ENCODE measurements at places on chromosomes 16 and 17. TPM values are rescaled to one million over a fixed set of nuclear protein-coding genes. Genes with fewer than 3 reads are reported as not detected.

DNA sequence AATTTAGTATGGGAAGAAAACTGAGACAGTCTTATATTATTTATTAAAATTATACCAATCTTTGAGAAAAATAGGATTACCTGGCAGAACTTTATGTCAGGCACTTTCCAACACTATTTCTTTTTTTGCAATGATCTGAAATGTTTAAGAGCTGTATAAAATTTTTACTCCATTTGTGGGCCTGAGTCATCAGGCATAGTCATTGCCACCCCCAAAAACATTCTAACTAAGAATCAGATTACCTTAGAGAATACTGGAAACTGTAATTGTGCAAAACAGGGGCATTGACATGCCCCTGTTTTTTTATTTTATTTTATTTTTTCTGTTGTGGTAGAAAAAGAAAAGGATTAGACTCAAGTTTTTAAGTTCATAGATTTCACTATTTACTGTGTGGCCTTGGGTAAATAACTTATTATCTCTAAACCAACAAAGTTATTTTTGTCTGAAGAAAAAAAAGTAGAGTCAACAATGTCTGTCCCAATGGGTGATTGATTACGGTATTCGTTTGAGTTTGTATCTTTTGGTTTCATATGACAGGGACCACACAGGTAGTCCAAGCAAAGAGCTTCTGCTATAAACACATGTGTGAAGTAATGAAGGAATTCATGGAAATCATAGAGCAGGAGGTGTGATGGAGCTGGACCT lies 24.6 kb downstream of the VAT1L start:
- no peak for DNase-seq

DNA sequence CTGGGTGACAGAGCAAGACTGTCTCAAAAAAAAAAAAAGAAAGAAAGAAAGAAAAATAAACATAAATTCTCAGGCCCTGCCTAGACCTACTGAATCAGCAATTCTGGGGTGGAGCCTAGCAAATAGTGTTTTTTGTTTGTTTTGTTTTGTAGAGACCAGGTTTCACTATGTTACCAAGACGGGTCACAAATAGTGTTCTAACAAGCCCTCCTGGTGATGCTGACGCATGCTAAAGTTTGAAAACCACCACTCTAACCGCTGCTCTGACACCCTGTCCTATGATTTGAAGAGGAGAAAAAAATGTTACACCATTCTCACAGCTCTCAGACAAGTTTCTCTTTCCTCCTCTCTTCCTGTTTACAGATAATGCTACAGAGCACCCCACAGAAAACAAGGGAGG lies 1.5 kb downstream of the MRPL10 start:
- peak; percentile 91 for DNase-seq

DNA sequence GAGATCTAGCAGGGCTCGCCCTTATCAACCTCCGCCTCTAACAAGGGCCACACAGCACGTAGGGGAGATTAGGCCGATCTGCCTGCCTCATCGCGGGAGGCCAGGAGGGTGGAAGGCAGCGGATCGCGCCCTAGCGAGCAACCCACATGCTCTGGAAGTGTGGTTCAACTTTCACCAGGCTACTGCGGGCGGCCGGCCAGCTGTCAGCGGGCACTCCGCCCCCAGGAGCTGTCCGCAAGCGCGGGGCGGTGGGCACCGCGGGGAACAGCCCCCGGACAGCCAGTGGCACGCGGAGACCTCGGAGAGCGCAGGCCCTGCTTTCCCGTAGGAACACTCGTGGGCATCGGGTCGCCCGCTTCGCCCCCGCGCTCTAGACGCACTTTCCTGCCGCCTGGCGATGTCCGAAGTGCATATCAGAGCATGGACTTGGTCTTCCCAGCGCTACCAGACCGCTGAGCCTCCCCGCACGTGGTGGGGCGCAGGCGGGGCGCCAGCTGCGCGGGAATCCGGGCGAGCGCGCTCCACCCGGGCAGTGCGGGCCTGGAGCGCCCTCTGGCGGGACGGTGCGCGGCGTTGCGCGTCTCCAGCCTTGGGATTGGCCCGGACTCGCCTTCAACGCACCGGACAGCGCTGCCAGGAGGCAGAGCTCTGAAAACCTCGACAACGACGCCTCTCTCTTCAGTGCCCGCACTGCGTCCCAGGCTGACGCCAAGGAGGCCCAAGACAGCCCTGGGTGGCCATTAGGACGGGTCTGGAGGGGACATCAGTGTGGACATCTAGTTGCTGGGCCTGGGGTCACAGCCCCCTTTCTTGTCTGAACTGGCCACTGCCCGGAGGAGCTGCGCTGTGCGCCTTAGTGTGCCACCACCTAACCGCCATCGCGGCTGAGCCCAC lies 3.6 kb upstream of the ZNHIT3 start:
- DNase-seq, result peak; percentile 71

DNA sequence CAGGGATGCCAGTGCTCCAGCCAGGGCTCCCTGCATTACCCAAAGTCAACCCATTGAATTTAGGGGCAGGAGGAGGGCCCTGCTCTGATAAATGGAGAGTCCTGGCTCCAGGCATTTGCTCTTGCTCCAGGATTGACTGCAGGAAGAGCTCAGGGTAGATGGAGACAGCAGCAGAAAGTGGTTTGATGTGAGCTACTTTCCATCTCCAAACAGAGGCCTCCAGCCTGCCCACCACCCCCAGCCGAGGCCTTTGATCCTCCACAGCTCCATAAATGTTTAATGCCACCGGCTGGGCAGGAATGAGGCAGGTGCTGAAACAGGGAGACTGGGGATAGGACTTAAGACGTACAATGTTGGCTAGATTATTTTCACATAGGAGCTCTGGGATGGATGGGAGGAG lies 4.3 kb upstream of the SEZ6 start:
- no peak for DNase-seq

- no peak for DNase-seq
Measured at GRCh38 chr17:21021208-21021803, 21.5 kb downstream of the USP22 start.

GRCh38 chr17:59329176-59330052 lies 2.0 kb upstream of the YPEL2 start:
- DNase-seq, result peak; percentile 31

- DNase-seq, result no peak
Measured at GRCh38 chr16:8887952-8888560, 5.9 kb downstream of the LITAFD start.

GRCh38 chr17:75601057-75601987 lies 13.7 kb downstream of the MYO15B start:
- DNase-seq, result peak; percentile 49

- no peak for DNase-seq
Measured at GRCh38 chr17:36859003-36859300, 78.3 kb upstream of the LHX1 start.

- no peak for DNase-seq
Measured at GRCh38 chr17:61486135-61487120, 34.2 kb downstream of the TBX4 start.

GRCh38 chr17:9928601-9929333 lies 23.7 kb upstream of the RCVRN start:
- DNase-seq, result no peak

The SMARCE1 gene
- 101 TPM for total RNA-seq

The SULT1A1 gene
- total RNA-seq, result 5.9 TPM

All from CD8-positive, alpha-beta memory T cell (primary cell).